Stomach (tissue), 19 donors: ENCODE measurements at places on chromosomes 13 and 19. TPM values are rescaled to one million over a fixed set of nuclear protein-coding genes. Genes with fewer than 3 reads are reported as not detected.
A peak's percentile ranks its signal among the peaks of the same experiment; 100 is the strongest.

Gene CLDND2
- not detected for total RNA-seq

Gene CYP2F1
- total RNA-seq = not detected

Gene FLT1
- 3.6 TPM for total RNA-seq

Gene IGFL3
- not detected for total RNA-seq

Gene AMER2
- total RNA-seq = not detected

GRCh38 chr19:30023330-30023729 is 81.3 kb downstream of the URI1 start:
- no peak overlapping the region for H3K27ac ChIP-seq
- no peaks in the 10 kb centered on the region for H3K27me3 ChIP-seq
- H3K36me3 ChIP-seq = peaks cover 5% of the 10 kb centered on the region
- no peaks in the 10 kb centered on the region for H3K4me1 ChIP-seq
- no peak for DNase-seq
- no peak overlapping the region for H3K4me3 ChIP-seq

GRCh38 chr13:79530270-79530669 is 49.3 kb downstream of the NDFIP2 start:
- H3K4me1 ChIP-seq = no peaks in the 10 kb centered on the region
- no peak overlapping the region for H3K27ac ChIP-seq
- no peak overlapping the region for H3K4me3 ChIP-seq
- DNase-seq = no peak
- H3K36me3 ChIP-seq = peaks cover 9% of the 10 kb centered on the region

DNA sequence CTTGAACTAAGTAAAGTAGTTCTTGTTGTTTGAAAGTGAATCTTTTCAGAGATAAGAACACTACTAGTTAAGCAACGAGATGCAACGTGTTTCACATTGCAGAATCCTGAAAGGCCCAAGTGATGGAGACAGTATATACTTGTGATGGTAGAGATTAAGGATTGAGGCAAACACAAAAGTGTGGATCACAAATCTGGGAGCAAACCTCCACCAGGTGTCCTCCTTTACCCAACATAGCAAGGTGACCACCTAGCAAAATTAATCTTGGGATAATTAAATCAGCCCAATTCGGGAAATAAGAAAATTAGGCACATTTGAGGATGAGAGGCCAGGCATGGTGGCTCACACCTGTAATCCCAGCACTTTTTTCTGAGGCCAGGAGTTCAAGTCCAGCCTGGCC is 563.9 kb downstream of the DACH1 start:
- H3K36me3 ChIP-seq = no peaks in the 10 kb centered on the region
- no peak for DNase-seq
- no peak overlapping the region for H3K27ac ChIP-seq
- no peak overlapping the region for H3K4me3 ChIP-seq
- H3K27me3 ChIP-seq = no peaks in the 10 kb centered on the region
- H3K4me1 ChIP-seq = peaks cover 4% of the 10 kb centered on the region

- no peaks in the 10 kb centered on the region for H3K27me3 ChIP-seq
- no peaks in the 10 kb centered on the region for H3K4me1 ChIP-seq
- no peak overlapping the region for H3K4me3 ChIP-seq
- no peaks in the 10 kb centered on the region for H3K36me3 ChIP-seq
Measured at GRCh38 chr13:109719962-109720646, 66.3 kb downstream of the IRS2 start.

DNA sequence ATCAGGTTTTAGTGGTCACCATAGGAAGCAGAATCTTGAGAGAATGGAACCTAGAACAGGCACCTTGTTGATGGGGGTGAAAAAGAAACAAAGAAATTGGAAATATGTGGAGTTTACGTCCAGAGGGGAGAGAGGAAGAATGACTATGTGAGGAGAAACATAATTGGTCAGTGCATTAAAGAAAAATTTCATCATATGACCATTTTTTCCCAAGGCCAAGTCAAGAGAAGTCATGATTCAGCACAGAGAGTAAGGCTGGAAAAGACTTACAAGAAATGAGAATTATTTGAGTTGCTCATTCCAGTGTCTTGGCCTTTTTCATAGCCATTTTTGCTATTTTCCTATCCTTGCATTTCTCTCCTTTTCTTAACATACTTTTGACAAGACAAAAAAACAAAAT is 421.7 kb downstream of the EFNB2 start:
- DNase-seq = no peak
- H3K27me3 ChIP-seq = no peaks in the 10 kb centered on the region
- H3K27ac ChIP-seq = no peak overlapping the region
- no peak overlapping the region for H3K4me3 ChIP-seq
- H3K4me1 ChIP-seq = no peaks in the 10 kb centered on the region

- H3K4me1 ChIP-seq = no peaks in the 10 kb centered on the region
- no peak overlapping the region for H3K4me3 ChIP-seq
- no peak for DNase-seq
Measured at GRCh38 chr19:17624314-17624991, 63.7 kb downstream of the UNC13A start.

DNA sequence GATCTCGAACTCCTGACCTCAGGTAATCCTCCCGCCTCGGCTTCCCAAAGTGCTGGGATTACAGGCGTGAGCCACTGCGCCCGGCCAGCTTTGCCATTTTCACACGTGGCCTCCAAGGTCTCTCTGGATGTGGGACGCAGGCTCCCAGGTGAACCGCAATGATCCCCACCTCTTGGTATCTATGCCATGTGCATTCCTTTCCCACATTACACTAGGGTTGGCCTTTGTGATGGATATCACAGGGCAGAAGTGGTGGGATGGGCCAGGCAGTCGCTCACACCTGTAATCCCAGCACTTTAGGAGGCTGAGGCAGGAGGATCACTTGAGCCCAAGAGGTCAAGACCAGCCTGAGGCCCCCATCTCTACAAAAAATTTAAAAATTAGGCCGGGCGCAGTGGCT is 22.4 kb downstream of the FGF21 start:
- no peaks in the 10 kb centered on the region for H3K36me3 ChIP-seq
- no peak overlapping the region for H3K4me3 ChIP-seq
- H3K27ac ChIP-seq = peak overlapping the region; percentile 13
- H3K4me1 ChIP-seq = peaks cover 30% of the 10 kb centered on the region
- H3K27me3 ChIP-seq = no peaks in the 10 kb centered on the region

- DNase-seq = no peak
- H3K4me3 ChIP-seq = no peak overlapping the region
- H3K4me1 ChIP-seq = no peaks in the 10 kb centered on the region
- no peaks in the 10 kb centered on the region for H3K36me3 ChIP-seq
- no peak overlapping the region for H3K27ac ChIP-seq
- no peaks in the 10 kb centered on the region for H3K27me3 ChIP-seq
Measured at GRCh38 chr13:79870123-79870522, 389.2 kb downstream of the NDFIP2 start.

GRCh38 chr19:38583985-38584305 is 33.8 kb downstream of the MAP4K1 start:
- no peak overlapping the region for H3K4me3 ChIP-seq
- H3K27ac ChIP-seq = no peak overlapping the region
- no peaks in the 10 kb centered on the region for H3K4me1 ChIP-seq
- H3K27me3 ChIP-seq = no peaks in the 10 kb centered on the region
- no peak for DNase-seq

DNA sequence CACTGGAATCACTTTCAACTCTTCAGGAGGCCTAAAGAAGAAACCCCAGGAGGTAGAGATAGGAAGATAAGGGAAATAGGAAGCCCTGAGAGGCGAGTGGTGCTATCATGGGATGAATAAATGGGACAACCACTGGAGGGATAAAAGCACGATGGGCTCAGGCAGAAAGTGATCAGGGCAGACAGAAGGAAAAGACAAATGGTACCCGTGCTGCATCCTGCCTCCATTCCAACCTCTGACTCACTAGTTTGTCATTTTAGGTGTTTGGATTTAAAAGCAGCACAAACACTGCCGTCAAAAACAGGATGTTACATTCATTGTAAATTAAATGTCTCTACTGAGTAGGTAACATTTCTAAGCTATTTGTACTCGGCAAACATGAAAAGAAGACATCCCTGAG is 314.3 kb upstream of the HTR2A start:
- no peaks in the 10 kb centered on the region for H3K36me3 ChIP-seq
- DNase-seq = no peak
- no peaks in the 10 kb centered on the region for H3K4me1 ChIP-seq
- H3K27ac ChIP-seq = no peak overlapping the region

DNA sequence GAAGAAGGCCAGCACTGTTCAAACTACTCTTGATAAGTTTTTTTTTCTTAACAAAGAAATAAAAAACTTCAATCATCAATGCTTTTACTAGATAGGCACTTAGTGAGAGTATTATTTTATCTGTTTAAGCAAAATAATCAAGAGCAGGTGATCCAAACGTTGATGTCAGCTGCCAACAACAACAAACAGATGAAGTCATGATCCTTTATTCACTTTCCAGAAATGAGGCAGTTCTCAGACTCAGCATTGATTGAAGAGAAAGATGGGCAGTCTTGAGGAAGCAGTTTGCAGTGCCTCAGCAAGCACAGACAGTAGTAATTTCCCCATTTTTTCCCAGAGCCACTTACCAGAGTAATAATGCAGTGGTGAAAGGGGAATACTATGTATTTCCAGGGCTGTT is 38.4 kb upstream of the CSNK1A1L start:
- no peaks in the 10 kb centered on the region for H3K36me3 ChIP-seq
- no peak for DNase-seq
- H3K27me3 ChIP-seq = no peaks in the 10 kb centered on the region
- no peak overlapping the region for H3K27ac ChIP-seq
- no peak overlapping the region for H3K4me3 ChIP-seq

GRCh38 chr19:51091895-51092873 is 9.5 kb upstream of the KLK14 start:
- H3K27me3 ChIP-seq = no peaks in the 10 kb centered on the region
- H3K27ac ChIP-seq = no peak overlapping the region
- DNase-seq = no peak
- H3K4me3 ChIP-seq = no peak overlapping the region
- peaks cover 26% of the 10 kb centered on the region for H3K4me1 ChIP-seq
- no peaks in the 10 kb centered on the region for H3K36me3 ChIP-seq

DNA sequence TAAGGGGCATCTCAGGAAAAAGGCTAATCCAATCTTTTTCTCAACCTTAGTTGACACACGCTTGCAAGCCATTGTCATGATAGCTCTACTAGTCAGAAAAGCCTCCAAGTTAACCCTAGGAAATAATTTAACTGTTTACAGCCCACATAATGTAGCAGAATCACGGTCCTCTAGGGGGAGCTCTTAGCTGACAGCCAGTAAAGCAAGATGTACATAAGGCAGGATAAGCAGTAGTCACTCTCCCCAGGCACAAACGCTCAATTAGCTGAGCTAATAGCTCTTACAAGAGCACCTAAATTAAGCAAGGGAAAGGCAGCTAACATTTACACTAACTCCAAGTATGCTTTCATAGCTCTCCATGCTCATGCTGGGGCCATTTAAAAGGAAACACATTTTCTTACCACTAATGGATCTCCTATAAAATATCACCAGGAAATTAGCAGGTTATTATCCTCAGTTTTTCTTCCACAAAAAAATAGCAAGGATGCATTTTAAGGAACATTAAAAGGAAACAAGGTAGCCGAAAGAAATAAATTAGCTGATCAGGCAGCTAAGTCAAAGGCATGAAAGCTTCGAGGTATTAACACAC is 33.7 kb upstream of the ZSCAN5A start:
- no peak overlapping the region for H3K4me3 ChIP-seq
- H3K27me3 ChIP-seq = no peaks in the 10 kb centered on the region
- no peaks in the 10 kb centered on the region for H3K36me3 ChIP-seq
- no peaks in the 10 kb centered on the region for H3K4me1 ChIP-seq
- no peak overlapping the region for H3K27ac ChIP-seq
- no peak for DNase-seq

GRCh38 chr13:109344552-109345157 is 441.7 kb downstream of the IRS2 start:
- H3K27me3 ChIP-seq = no peaks in the 10 kb centered on the region
- no peak for DNase-seq
- H3K4me3 ChIP-seq = no peak overlapping the region
- no peaks in the 10 kb centered on the region for H3K36me3 ChIP-seq

- no peak overlapping the region for H3K27ac ChIP-seq
- peaks cover 81% of the 10 kb centered on the region for H3K27me3 ChIP-seq
- no peaks in the 10 kb centered on the region for H3K36me3 ChIP-seq
- no peak for DNase-seq
- H3K4me1 ChIP-seq = peaks cover 9% of the 10 kb centered on the region
- no peak overlapping the region for H3K4me3 ChIP-seq
Measured at GRCh38 chr19:53961523-53962356, 997 bp upstream of the CACNG8 start.

DNA sequence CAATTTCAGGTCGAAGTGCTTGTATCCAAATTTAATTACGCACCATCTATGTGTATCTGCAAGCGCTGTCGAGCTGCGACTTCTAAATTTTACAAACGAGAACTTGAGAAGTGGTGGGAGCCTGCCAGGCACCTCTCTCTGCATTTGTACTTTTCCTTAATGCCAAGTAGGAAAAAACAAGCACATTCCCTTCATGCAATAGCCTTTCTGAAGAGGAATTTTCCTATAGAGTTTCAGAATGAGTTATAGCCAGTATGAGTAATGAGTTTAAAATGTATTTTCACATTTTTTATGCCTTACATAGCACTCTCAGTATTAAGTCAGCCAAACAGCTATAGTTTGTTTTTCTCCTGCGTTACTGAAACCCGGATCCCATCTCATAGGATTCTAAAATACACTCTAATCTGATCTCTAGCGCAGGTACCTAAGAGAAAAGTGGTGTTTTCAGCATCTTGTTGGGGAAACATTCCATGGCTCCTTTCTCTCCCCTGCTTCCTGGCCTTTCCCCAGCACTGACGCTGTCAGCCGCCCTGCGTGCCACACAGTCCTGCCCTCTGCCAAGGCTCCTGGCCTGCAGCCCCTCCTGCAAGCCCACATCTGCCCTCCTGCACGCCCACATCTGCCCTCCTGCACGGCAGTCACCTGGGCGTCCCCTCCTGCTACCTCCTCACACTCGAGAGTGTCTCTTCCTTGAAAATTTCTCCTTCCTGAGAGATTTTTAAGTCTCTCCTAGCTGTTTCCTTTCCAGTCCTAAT is 526.9 kb downstream of the MYO16 start:
- peaks cover 4% of the 10 kb centered on the region for H3K27me3 ChIP-seq
- DNase-seq = peak; percentile 80
- H3K36me3 ChIP-seq = no peaks in the 10 kb centered on the region
- peaks cover 7% of the 10 kb centered on the region for H3K4me1 ChIP-seq
- peak overlapping the region; percentile 57 for H3K27ac ChIP-seq
